ENCODE measurements at places on chromosomes 6 and 20. TPM values are rescaled to one million over a fixed set of nuclear protein-coding genes. Genes with fewer than 3 reads are reported as not detected.

DNA sequence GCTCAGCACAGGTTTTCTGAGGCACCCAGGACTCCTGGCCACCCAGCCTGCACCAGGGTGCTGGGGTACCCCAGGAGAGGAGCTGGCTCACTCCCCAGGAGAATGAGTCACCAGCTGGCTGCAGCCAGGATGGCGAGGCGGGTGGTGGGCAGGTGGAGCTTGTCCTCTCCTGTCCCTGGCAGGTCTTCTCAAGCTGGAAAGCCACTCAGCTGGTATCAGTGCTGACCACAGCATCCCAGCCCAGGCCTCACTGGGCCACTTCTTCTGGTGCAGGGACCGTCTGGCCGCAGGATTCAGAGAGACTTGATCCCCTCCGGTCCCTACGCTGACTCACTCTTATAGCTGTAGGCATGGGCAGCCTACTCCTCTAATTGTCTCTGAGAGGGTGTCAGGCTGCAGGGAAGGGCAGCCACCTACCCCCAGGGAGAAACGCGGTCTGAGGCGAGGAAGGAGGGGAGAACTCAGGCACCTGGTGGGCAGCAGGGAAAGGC lies 22.2 kb downstream of the TFEB start:
- DNase-seq = no peak

DNA sequence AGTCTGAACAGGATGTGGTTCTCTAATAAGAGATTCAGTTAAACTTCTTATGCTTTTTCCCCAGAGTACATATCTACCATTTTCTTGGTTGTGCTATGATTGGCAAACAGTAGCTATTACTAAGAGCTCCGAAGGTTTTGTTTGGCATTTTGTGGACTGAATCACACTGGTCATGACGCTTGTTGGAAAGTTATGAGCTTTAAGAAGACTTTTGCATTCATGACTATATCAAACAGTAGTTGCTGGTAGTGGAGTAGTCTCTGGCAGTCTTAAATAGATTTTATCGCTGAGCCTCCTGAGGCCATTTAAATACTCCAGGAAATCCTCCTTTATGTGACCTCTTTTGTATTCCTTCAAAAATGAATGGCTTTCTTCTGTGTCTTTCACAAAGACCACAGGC lies 40.8 kb downstream of the CCDC170 start:
- DNase-seq = no peak

- DNase-seq = no peak
Measured at GRCh38 chr6:170212956-170213636, 77.8 kb downstream of the DLL1 start.

OR2B6 gene
- total RNA-seq = not detected
